ENCODE measurements at places on chromosomes 11 and 22.
A peak's percentile ranks its signal among the peaks of the same experiment; 100 is the strongest.

DNA sequence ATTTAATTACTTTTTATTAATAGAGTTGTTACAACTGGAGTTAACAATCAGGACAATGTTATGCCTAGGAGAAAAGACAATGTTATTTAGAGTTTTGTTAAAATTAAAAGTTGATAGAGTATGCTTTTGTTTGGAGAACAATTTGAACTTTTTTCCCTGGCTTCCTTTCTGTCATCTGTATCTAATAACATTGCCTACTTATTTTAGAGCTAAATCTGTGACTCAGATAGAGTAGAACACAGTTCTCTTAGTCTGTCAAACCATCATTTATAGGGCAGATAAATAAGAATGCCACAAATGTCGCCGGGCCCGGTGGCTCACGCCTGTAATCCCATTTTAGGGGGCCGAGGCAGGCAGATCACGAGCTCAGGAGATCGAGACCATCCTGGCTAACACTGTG lies 28.9 kb upstream of the YAP1 start:
- no peak for DNase-seq

- DNase-seq: no peak
Observed at GRCh38 chr11:103789952-103790351, 246.5 kb upstream of the DDI1 start.

DNA sequence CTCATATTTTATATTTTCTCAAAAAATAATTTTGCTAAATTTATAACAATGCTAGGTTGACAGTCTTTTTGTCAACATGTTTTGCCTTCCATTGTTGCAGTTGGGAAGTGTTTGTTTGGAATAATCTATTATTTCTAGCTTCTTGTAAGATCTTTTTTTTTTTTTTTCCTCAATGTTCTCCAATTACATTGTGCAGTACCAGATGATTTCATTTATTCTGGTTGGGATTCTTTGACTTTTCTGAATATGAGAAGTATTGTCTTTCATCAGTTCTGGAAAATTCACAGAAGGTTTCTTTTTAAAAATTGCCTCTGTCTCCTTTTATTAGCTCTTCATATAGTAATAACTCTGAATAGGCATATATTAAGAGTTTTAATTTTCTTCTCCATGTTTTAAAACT lies 245.4 kb downstream of the DYNC2H1 start:
- no peak for DNase-seq

DNA sequence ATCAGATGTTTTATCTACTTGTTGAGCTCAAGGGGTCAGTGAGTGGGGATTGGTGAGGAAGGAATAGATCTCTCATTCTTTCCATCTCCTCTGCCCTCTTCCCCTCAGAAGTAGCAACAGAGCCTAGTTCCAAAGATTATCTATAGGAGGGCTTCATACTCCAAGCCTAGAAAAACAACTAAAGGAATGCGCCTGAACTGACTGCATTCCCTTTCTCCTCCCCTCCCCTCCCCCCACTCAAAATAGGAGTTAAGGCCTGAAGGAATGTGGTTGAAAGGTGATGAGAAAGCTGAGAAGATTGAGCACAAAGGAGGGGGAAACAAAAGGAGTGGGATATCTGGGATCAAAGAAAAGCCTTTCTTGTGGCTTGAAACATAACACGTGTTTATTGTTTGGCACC lies 10.5 kb downstream of the EMSY start:
- peak; percentile 40 for DNase-seq

- peak; percentile 90 for DNase-seq
Observed at GRCh38 chr11:100739666-100740065, 52.6 kb downstream of the ARHGAP42 start.

- DNase-seq: no peak
Observed at GRCh38 chr22:25143156-25144076, 56.2 kb upstream of the CRYBB3 start.

DNA sequence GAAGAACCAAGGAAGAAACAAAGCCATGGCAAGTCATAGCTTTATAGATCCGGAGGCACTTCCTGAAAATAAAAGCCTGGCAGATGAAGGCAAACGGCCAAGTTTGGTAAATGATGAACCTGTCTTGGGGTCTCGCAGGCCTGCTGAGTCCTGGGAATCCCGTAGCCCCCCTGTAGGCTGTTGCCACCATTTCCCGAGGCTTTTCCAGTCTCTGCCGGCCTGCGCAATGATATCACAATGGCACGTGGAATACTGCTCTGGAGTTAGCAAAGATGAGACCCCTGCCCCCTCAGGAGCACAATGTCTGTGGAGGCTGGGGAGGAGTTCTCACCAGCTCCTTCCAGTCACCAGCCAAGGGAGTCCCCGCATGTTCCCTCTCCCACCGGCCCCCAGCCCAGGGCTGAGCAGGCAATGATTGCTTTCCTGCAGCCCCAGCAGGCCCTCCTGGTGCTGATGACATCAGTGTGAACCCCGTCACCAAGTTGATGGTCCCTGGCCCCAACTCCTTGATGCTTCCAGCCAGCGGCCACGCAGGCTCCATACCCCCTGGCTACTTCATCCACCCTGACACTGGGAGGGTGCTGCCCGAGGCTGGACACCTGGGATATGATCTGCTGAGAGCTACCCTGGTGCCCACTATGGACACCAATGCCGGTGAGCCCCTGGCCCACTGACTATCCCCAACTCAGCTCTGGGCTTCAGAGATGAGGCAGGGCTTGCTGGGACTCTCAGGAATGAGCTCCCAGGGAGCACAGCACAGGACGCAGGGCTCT lies 55.9 kb downstream of the BTG4 start:
- no peak for DNase-seq

GRCh38 chr11:105282658-105283057 lies 143.1 kb upstream of the CARD18 start:
- no peak for DNase-seq

DNA sequence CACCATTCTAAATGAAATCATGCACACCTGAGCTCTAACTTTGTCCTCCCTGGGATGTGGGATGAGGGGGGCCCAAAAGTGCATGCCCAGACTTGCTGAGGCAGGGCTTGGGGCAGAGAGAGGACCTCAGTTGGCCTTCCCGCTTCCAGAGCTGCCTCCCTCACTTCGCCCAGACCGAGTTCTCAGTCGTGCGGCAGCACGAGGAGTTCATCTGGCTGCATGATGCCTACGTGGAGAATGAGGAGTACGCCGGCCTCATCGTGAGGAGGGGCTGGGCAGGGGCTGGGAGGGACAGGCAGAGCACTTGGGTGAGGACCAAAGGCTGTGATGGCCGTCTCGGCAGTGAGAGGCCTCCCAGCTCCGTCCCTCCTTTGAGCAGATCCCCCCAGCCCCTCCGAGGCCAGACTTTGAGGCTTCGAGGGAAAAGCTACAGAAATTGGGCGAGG lies 8.2 kb downstream of the CFL1 start:
- peak; percentile 24 for DNase-seq

- no peak for DNase-seq
Observed at GRCh38 chr22:45628515-45628914, 43.1 kb upstream of the ATXN10 start.

GRCh38 chr11:96101146-96101545 lies 177.2 kb upstream of the MTMR2 start:
- DNase-seq: no peak

DNA sequence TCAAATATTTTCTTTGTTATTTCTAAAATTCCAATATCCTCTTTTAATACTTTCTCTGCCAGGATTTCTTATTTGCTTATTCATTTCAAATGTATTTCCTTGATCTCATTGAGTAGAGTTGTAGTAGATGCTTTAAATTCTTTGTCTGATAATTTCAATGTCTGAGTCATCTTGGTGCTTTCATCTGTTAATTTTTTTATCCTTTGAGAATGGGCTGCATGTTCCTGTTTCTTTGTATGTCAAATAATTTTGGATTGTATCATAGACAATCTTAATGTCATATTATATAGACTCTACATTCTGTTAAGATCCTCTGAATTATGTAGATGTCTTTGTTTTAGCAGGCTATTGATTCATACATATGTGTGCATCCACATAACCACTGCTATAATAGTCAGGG lies 57.5 kb downstream of the MYEOV start:
- peak; percentile 83 for DNase-seq

- DNase-seq: no peak
Observed at GRCh38 chr22:31653944-31654343, 8.1 kb downstream of the PISD start.

DNA sequence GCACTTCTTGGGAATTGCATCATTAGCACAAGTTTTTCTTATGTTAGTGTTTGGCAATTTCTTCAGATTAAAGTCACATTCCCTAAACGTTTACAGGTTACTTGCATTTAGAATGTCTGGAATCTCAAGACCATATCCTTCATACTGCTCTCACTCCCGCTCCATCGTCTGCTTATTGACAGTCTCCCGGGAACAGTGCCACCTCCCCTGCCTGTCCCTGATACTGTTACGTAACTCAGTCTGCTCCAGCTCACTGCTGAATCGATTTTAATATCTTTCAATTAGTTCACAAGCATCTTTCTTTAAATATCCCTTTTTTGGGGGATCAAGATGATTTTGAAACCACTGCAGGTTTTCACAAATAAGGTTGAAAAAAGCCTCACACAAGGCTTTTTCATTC lies 48.2 kb downstream of the GLYATL2 start:
- DNase-seq: peak; percentile 13

DNA sequence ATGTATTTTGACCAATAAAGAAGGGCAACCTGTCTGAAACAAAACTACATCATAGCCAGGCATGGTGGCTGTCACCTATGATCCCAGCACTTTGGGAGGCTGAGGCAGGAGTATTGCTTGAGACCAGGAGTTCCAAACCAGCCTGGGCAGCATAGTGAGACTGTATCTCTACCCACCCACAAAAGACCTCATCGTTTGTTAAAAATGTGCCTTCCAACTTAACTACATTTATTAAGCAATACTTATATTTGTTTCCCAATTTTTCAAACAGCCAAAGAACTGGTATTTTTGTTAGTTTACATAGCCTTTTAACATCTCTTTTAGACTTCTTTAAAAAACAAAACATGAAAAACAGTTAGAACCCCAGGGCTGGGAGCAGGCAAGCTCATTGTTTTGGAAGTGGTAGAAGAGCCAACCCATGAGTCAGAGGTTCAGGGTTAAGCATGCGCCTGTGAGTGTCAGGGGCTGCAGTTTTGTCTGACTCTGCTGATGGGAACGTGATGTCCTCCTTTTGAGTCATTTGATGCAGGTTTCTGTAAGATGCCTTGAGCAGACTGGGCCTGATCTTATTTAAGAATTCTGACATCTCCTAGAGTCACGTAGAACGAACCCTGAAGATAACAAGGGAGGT lies 53.9 kb upstream of the CRTAM start:
- peak; percentile 97 for DNase-seq

DNA sequence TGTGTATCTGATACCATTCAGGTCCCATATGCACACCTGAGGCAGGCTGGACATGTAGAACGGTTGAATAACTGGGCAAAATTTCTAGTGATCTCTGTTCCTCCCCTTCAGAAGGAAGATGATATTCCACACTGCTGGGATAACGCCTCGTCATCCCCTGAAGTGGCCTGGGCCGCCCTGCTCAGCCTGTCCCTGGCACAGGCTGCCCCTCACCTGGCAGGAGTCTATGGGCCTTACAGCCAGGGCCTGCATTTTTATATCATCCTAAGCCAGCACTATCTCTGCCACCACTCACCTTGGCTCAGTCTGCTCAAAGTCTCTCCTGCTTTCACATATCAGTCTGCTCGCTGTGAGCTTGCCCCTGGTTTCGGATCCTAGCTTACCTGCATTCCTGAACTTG lies 209.2 kb downstream of the CSNK2A3 start:
- no peak for DNase-seq

- DNase-seq: no peak
Observed at GRCh38 chr11:22163394-22163797, 29.5 kb upstream of the ANO5 start.

DNA sequence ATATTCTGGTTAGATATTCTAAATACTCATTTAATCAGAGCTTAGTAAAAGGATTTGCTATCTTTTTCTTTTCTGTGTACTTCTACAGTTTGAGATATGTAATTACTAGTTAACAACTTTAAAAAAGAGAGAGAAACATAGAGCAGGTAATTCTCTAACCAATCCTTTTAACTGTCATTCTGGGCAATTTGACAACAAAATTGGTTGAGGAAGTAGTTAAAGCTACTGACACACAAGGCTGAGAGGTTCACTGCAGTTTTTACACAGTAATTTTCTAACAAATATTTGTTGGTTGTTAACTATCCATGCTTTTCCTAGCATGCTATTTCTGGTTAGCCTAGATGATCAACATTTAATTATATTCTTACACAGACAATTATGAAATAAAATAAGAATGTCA lies 3.6 kb downstream of the SOX6 start:
- DNase-seq: no peak

DNA sequence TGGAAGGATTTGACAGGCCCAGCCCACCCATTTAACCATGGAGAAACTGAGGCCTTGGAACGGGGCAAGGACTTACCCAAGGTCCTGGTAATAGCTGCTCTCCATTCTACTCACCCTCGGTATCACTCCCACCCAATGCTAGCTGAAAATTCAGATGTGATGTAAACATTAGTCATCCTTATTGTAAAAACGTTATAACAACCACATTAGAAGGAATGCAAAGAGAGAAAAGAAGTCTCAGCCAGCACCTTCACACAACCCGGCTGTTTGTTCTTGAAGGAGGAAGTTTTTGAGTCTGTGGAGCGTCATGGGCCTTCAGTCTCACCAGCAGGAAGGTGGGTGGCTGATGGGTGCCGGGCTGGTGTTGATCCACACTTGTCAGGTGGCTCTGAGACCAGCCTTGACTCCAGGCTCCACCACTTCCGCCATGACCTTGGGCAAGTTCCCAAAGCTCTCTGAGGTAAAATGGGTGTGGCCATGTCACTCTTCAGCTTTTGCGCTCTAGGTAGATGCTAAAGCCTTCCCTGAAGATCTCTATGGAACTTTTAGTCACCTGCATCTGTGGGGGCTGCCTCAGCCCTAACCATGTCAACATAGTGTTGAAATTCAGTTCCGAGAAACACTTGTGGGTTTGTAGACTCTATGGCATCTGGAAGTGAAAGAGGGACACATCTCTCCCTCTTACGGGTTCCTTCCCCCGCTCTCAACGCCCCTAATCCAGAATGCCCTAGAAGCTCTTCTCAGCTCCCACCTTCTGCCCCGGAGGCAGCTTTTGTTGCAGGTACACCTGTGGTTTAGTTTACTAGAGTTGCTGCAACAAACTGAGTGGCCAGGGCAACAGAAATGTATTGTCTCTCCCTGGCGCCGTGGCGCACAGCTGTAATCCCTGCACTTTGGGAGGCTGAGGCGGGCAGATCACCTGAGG lies 14.8 kb downstream of the CD6 start:
- DNase-seq: peak; percentile 46

GRCh38 chr22:37371911-37372310 lies 55.4 kb downstream of the ELFN2 start:
- no peak for DNase-seq

DNA sequence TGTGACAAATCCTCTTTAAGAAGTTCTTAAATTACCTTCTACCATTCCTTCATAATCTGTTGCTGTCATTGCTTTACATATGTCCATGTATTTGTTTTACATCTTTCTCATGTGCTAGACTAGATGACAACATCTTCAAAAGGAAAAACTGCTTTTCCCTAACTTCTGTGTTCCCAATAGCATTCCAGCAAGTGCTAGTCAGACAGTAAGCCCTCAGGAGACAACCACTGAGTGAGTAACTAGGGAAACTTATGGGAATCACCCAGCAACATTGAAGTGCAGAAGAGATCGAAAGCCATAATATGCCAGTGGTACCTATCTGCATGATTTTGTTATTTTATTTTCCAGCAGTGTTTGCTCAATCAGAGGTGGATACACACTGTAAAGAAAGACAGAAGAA lies 889.7 kb upstream of the API5 start:
- DNase-seq: no peak

Data from EL (cell line).